ENCODE measurements at places on chromosomes 7 and 10.

GRCh38 chr10:126448091-126448490 is 59.8 kb upstream of the ADAM12 start:
- DNase-seq = no peak

DNA sequence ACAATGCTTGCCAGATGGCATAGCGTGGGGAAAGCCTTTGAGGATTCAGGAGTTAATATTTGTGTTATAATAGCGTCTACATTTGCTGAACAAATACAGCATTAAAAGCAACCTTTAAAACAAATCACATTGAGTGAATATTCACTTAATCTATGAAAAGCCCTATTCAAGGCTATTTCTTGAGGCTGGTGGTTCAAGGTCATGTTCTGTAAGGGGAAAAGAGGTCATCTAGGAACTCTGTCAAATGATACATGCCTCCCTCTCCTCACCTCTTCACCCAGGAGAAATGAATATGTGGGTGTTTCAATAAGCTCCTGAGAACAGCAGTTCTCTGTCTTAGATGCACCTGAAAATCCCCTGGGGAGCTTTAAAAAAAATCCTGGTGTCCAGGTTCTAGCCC is 303.0 kb downstream of the ELMO1 start:
- no peak for DNase-seq

GRCh38 chr7:19099194-19099593 is 18.2 kb downstream of the TWIST1 start:
- no peak for DNase-seq

GRCh38 chr7:81482600-81483186 is 287.2 kb downstream of the HGF start:
- no peak for DNase-seq

- DNase-seq = no peak
Measured at GRCh38 chr7:13072014-13072413, 384.6 kb downstream of the ARL4A start.

GRCh38 chr10:91573320-91573719 is 59.6 kb downstream of the PPP1R3C start:
- DNase-seq = no peak

DNA sequence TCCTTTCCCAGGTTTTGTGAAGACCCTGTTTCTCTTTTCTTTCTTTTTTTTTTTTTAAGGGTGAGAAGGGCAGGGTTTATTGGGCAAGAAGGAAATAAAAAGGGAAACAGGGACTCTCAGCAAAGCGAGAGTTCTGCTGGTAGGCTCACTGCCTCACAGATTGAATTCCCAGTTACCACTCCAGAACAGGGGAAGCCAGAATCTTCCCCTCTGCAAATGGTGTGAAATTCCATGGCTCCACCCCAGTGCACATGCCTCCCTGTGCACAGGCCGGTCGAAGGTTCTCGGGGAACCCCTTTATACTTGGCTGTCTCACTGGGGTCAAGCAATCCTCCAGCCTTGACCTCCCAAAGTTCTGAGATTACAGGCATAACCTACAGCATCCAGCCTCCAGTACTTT is 10.5 kb upstream of the GUSB start:
- DNase-seq = no peak

DNA sequence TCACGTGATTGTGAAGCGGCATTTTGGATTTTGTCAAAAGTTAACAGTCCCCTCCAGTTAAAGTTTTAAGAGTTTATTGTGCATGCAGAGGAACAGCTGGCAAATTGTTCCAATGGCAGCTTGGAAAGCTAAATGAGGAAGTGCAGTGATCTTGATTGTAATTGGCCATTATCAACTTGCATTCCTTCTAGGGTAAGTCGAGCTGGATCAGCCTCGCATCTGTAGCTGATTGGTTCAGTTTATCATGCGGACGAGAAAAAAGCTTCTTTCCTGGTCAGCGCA is 566 bp downstream of the ZNF789 start:
- DNase-seq = no peak

GRCh38 chr10:76546411-76546810 is 1091.2 kb downstream of the KCNMA1 start:
- DNase-seq = no peak

- no peak for DNase-seq
Measured at GRCh38 chr7:131557652-131558385, 1.4 kb upstream of the PODXL start.

DNA sequence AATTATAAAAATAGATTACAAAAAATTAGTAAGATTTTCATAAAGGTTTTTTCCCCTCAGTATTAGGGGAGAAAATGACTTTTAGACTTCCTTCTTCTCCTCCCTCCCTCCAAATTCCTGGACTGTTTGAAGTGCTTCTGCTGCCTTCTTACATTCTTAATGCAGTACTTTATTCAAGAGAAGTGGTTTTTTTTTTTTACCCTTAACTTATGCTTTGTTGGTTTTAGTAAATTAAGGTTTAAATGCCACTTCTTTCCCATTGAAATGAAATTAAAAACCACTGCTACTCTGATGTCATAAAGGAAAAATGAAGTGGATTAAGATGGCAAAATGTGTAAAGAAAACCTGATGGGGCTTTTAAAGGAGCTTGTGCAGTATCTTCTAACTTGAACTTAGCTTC is 140.7 kb downstream of the VTI1A start:
- DNase-seq = no peak

DNA sequence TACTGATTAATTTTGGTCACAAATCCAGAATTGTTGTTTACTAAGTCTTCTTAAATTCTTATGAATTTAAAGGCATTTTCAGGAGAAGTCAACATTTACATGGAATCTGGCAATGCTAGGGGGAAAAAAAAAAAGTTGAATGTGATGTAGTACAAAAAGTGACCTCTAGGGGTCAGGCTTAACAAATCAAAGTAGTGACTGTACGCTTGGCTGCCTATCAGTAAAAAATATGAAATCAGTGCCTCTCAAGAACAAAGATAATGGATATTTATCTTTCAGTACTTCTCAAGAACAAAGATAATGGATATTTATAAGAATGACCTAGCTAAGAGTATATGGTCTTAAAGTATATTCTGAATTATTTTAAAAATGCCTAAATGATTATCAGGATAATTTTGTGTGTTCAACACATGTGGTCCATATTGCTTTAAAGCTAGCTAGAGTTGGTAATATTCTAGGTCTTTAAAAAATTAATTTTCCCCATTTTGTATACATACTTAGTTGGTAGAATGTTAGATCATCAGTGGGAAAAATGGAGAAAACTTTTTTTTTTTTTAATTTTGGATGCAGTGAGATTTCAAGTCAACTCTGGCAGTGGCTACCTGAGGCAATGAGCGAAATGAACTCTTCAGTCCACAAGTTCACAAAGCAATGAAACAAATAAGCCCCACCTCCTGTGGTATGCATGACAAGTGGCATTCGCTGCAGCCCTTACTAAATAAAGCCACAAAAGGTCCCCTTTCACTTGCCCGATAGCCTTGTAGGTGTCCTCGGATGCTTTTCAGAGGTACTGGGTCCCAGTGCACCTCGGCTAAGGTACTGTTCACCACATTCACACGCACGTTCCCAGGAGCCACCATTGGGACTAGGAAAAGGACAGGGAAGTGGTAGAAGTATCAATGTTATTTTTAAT is 51.2 kb upstream of the LAMB4 start:
- peak; percentile 25 for DNase-seq

- DNase-seq = no peak
Measured at GRCh38 chr7:17103170-17103569, 195.3 kb upstream of the AHR start.

DNA sequence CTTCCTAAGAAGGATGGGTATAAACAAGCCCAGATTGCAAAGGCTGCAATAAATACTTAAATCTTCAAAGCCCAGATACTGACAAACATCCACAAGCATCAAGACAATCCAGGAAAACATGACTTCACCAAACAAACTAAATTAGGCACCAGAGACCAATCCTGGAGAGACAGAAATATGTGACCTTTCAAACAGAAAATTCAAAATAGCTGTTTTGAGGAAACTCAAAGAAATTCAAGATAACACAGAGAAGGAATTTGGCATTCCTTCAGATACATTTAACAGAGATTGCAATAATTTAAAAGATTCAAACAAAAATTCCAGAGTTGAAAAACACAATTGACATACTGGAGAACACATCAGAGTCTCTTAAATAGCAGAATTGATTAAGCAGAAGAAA is 23.0 kb downstream of the GSDME start:
- no peak for DNase-seq

- DNase-seq = no peak
Measured at GRCh38 chr10:119383174-119383856, 159.2 kb downstream of the RGS10 start.

DNA sequence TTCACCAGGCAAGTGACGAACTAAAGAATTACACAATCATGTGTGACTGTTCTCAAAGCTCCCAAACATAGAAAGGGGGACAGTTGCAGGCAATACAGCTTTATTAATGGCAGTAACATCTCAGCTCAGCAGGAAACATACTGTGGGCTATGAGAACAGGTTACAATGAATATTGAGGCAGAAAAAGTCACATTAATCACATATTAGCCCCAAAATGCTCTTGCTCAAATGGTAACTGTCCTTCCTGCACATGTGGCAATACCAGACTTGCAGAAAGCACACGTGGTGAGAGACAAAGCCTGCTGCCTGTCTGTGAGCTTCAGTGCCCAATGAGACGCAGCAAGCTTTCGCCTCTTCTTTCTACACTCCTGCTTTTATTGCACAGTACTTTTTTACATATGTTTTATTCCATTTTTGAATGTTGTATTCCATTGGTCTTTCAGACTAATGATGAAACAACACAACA is 104.9 kb upstream of the ACBD5 start:
- no peak for DNase-seq

- no peak for DNase-seq
Measured at GRCh38 chr10:100858261-100858660, 54.5 kb upstream of the SLF2 start.

- DNase-seq = no peak
Measured at GRCh38 chr10:122001698-122002097, 12.7 kb downstream of the TACC2 start.

- DNase-seq = no peak
Measured at GRCh38 chr7:92802406-92802805, 34.0 kb downstream of the CDK6 start.

- DNase-seq = no peak
Measured at GRCh38 chr7:157703131-157703530, 366.3 kb downstream of the DNAJB6 start.

- DNase-seq = no peak
Measured at GRCh38 chr10:132243626-132244025, 56.9 kb downstream of the DPYSL4 start.

DNA sequence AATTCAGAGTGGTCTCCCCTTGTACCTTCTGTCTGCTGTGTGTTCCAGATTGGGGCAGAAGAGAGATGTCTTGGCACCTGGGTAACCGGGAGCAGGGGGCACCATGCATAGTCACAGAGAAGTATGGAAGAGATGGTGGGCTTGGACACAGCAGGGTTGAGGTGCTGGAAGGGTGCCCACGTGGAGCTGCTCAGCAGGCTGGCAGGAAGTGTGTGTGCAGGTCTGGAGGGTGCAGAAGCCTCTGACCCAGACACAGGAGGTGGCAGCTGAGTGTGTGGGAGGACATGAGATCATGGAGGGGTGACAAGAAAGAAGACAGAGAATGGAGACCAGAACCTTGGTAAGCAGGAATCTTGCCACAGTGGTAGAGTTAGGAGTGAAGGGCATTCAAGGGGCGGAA is 42.3 kb upstream of the DUSP5 start:
- no peak for DNase-seq

DNA sequence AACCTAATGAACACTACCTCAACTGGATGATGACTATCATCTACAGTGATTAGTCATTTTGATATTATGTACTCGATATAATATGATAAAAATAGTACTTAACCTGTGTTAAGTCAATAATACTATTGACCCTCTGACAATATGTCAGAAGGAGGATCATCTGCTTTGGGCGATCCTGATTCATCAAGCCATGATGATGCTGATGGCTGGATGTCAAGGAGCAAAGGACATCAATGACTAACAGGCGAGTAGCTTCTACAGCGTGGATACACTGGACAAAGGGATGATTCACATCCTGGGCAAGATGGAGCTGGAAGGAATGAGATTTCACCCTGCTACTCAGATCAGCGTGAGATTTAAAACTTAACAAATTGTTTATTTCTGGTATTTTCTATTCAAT is 94.4 kb upstream of the SKAP2 start:
- no peak for DNase-seq

- no peak for DNase-seq
Measured at GRCh38 chr7:116311816-116312471, 101.6 kb downstream of the TES start.

Data from COR-L47 (cell line).